ENCODE measurements at places on chromosomes 6 and 20. TPM values are rescaled to one million over a fixed set of nuclear protein-coding genes. Genes with fewer than 3 reads are reported as not detected.

Gene COL11A2
- total RNA-seq = 10.4 TPM

Gene FOXP4
- 2.6 TPM for total RNA-seq

Gene PNLDC1
- total RNA-seq = not detected

Gene NMBR
- total RNA-seq = not detected

DNA sequence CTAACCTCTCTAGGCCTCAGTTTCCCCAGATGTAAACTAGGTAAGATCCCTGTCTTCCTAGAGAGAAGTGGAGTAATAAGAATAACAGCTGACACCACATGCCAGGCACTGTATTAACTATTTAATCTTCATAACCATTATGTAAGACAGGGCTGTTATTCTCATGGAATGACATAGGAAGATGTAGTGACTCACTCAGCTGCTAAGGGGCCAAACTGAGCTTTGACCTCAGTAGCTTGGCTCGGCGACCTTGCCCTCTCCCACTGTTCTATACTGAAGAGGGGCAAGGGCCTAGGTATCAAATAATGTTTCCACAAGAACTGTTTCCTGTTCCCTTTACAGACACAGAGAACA, 2.9 kb upstream of the MDGA1 start:
- no peak for DNase-seq

GRCh38 chr6:107246972-107247615, 131.8 kb upstream of the BEND3 start:
- DNase-seq = no peak

- DNase-seq = peak; percentile 89
Observed at GRCh38 chr20:25220810-25221591, 25.5 kb downstream of the ENTPD6 start.
